Hindlimb muscle (tissue), 1 donor: ENCODE measurements at places on chromosomes 4 and X. TPM values are rescaled to one million over a fixed set of nuclear protein-coding genes. Genes with fewer than 3 reads are reported as not detected.

The ARHGAP24 gene
- polyA plus RNA-seq = 49.0 TPM

The PDE6B gene
- 17.0 TPM for polyA plus RNA-seq

The MMGT1 gene
- 17.8 TPM for polyA plus RNA-seq

The UCHL1 gene
- polyA plus RNA-seq = 20.8 TPM

The FGFR3 gene
- polyA plus RNA-seq = 1.8 TPM

The RBM46 gene
- 0.22 TPM for polyA plus RNA-seq

The NSG1 gene
- 3.4 TPM for polyA plus RNA-seq

The KLHL13 gene
- 54.8 TPM for polyA plus RNA-seq

The FHIP1A gene
- 15.5 TPM for polyA plus RNA-seq

The PSAPL1 gene
- polyA plus RNA-seq = not detected

The CT45A5 gene
- polyA plus RNA-seq = 0.31 TPM

The MAB21L2 gene
- 0.10 TPM for polyA plus RNA-seq

The ABCG2 gene
- polyA plus RNA-seq = 3.0 TPM

The PCDH19 gene
- 7.4 TPM for polyA plus RNA-seq

The PAGE4 gene
- polyA plus RNA-seq = not detected

The SLC9B1 gene
- polyA plus RNA-seq = 2.5 TPM

DNA sequence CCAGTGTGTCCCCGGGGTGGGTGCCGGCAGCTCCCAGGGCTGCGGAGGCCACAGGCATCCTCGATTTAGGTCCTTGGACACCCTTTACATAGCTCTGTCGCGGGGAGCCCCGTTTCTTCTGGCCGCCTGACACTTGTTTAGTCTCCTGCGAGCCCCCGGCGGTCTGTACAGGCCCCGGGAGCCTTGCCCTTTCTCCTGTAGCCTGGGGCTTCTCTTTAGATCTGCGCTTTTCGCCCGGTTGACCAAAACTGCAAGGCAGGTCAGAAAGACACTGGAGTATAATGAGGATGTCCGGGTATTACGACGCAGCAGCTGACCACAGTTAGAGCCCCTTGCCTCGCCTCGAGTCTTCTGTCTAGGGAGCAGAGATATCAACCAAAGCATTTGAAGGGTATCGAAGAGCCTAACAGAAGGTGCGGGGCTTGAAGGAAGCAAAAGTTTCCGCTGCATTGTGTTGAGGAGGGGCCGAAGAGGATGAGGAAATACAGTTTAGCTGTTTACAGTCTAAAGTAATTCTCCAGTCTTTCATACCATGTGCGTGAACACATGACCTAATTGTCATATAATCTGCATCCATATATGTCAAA lies 479 bp downstream of the BRCC3 start:
- no peak for DNase-seq

- DNase-seq = no peak
Measured at GRCh38 chrX:8726031-8726652, 5.8 kb downstream of the ANOS1 start.

DNA sequence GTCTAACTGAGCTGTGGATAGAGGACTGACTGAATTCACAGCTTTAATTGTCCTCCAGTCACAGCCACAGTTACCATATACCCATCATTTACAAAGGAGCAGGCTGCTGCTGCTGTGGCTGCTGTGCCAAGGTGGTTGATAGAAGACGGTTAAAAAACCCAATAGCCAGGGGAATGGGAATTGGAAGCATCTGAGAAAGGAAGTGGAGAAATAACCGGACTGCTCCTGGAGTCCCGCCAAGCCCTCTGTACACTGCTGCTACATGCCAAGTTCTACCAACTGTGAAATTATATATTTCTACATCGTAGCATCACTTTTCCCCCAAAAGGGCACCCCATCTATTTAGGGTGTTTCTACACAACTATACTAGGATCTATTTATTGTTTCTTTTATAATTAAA lies 279.7 kb upstream of the ARX start:
- no peak for DNase-seq

- no peak for DNase-seq
Measured at GRCh38 chrX:39710776-39711175, 387.0 kb downstream of the BCOR start.

DNA sequence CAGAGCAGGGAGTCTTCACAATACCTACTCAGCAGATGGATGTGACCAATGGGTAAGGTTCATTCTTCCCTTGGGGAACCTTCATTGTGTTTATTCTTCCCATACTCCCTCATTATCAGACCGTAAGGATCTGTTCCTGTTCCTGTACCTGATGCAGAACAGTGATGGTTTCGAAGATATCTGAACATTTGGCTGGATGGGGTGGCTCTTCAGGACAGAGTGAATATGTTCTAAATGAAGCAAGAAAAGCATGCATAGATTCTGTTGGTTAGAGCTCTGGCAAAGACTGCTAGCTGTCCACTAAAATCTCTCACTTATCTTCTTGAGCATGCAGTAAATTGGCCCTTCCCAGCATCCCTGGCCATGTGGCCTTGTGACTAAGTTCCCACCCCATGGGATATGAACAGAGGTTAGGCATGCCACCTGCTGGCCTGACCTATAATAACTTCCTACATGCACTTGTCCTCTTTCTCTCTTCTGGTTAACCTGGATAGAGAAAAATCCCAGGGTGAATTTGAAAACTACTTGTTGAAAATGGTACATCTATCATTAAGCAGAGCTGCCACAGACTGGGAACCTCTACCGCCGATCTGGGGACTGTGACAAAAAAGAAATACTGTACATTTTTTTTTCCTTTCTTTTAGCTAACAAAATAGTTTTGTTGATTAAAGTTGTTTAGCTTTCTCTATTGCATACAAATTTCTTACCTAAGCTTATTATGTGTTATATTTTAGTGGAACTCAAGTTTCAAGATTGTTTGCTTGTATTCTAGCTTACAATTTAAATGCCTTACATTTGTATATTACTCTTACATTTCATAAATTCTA lies 60.0 kb upstream of the BANK1 start:
- peak; percentile 11 for DNase-seq

GRCh38 chr4:109079731-109080130 lies 222.7 kb downstream of the COL25A1 start:
- DNase-seq = no peak

DNA sequence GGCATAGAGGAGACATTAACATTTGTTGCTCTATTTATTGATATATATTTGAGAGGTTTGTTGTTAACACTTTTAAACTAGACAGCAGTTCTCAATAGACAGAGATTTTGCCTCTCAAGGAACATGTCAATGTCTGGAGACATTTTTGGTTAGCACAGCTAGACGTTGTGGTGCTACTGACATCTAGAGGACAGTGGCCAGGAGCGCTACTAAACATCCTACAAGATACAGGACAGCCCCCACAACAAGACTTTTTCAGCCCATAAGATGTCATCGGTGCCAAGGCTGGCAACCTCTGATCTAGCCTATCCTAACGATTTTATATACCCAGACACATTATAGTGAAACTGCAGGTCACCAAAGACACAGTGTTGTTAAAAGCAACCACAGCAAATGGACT lies 18.4 kb upstream of the CTSO start:
- no peak for DNase-seq

GRCh38 chrX:46849933-46850332 lies 13.1 kb downstream of the RP2 start:
- no peak for DNase-seq

- no peak for DNase-seq
Measured at GRCh38 chrX:19627533-19627932, 112.2 kb upstream of the MAP3K15 start.

DNA sequence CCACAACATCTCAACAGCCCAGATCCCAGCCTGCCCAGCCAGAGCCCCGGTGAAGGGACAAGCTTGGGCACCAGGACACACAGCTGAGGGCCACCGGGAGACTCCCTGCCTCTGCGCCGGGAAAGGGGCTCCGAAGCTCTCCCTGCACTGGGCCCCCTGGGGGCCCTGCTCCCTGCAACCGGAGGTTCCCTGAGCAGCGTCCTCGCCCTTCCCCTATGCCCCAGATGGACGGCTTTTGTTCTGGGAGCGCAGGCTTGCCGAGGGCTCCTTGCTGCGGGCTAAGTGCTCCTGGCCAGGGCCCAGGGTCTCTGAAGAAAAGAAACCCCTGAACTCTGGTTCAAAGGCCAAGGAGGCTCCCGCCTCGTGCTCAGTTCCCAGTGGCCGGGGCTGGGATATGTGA lies 899 bp upstream of the ZFP92 start:
- DNase-seq = no peak

DNA sequence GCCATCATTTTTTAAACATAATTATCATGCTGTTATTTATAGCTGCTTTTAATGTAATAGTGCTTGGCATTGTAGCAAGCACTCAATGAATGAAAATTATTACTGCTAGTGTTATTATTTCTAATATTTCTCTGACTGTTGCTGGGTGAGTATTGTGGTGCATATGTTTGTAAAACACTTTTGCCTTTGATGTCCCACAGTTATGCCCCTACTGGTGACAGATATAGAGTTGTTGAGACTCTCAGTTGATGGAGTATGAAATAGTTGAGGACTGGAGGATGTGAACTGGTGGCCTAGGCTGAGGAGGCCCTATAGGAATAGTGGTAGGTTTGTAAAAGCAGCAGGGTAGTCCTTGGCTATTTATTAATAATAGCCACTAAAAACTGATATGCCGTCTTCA lies 9.6 kb downstream of the INTS6L start:
- no peak for DNase-seq

GRCh38 chr4:180203349-180203748 lies 2039.9 kb upstream of the TENM3 start:
- DNase-seq = no peak

DNA sequence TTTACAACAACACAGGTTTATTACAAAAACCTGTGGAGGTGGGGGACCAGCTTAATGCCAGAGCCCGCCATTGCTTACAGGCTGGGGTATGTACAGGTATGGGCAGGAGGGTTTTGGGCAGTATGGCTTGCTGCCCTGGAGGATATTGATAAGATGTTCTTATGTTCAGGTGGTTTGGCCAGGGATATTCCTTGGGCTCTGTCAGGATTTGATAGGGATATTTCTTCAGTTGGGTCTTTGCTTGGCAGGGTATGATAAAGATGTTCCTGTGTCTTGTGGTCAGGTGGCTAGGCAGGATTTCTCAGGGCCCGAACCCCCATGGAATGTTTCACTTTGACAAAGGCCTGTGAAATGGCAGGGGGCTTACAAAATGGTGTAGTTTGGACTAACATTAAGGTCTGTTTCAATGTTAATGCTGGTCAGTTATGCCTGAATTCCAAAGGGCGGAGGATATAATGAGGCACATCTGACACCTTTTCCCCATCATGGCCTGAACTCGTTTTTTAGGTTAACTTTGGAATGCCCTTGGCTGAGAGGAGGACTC lies 3.1 kb downstream of the MGST2 start:
- DNase-seq = no peak

- no peak for DNase-seq
Measured at GRCh38 chr4:84298023-84298718, 200.9 kb downstream of the NKX6-1 start.

DNA sequence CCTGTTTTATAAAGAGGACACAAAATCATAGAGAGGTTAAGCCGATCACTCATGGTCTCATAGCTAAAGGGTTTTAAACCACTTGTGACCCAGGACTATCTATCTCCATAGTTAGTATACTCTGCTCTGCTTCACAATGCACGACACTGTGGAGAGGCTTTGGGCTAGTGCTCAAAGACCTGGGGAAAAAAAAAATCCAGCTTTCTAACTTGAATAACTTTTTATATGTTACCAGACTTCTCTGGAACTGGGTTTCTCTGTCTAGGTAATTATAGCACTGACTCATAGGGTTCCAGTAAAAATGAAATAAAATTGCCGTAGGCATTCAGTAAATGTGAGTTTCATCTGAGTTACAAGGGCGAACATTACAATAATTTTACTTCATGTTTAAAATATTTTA lies 273.7 kb upstream of the TECRL start:
- DNase-seq = no peak

- DNase-seq = no peak
Measured at GRCh38 chr4:137067735-137068134, 464.6 kb downstream of the PCDH18 start.

- no peak for DNase-seq
Measured at GRCh38 chr4:109671350-109671749, 31.9 kb downstream of the CASP6 start.

DNA sequence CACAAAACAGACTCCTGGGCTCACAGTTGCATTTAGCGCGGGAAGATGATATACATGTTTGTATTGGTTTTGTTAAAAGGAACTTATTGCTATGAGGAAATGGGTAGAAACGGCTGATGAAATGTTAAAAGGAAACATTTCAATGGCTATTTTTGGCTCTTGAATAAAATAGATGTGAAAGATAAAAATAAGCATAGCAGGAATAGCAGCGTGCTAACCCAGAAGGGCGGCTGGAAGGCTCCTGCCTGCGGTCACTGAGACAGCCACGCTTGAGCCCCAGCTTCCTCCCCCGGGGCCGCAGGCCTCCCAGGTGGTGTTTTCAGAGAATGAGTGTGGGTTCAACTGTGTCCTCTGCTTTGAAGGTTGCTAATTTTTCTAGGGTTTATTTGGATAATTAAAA lies 35.0 kb upstream of the CLCN4 start:
- no peak for DNase-seq

- DNase-seq = no peak
Measured at GRCh38 chr4:185232370-185232769, 23.0 kb downstream of the SNX25 start.

DNA sequence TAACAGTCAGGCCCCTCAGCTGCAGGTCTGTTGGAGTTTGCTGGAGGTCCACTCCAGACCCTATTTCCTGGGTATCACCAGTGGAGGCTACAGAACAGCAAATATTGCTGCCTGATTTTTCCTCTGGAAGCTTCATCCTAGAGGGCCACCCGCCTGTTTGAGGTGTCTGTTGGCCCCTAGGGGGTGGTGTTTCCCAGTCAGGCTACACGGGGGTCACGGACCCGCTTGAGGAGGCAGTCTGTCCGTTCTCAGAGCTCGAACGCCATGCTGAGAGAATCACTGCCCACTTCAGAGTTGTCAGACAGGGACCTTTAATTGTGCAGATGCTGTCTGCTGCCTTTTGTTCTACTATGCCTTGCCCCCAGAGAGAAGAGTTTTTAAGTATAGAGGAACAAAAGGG lies 160.8 kb downstream of the DKK2 start:
- no peak for DNase-seq

- no peak for DNase-seq
Measured at GRCh38 chrX:13261348-13261747, 58.5 kb downstream of the ATXN3L start.

DNA sequence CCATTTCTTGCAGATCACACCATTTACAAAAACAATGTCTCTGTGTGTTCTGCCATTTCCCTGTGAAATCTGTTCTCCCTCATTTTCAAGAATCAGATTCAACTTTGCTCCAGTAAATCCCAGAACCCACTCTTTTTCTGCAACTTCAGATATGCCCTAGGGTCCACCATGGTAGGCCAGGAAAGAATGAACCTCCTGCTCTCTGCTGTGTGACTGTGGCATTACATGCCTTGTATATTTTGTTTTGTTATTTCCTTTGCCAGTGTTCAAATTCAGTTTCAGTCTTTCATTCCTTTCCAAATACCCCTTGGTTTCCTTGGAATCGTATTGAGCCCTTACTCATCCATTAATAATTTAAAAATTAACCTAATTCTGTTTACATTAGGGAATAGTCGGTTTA lies 290.2 kb upstream of the VCX start:
- DNase-seq = no peak
